Inflammatory macrophage (primary cell): ENCODE measurements at places on chromosomes 13 and 19.
A peak's percentile ranks its signal among the peaks of the same experiment; 100 is the strongest.

DNA sequence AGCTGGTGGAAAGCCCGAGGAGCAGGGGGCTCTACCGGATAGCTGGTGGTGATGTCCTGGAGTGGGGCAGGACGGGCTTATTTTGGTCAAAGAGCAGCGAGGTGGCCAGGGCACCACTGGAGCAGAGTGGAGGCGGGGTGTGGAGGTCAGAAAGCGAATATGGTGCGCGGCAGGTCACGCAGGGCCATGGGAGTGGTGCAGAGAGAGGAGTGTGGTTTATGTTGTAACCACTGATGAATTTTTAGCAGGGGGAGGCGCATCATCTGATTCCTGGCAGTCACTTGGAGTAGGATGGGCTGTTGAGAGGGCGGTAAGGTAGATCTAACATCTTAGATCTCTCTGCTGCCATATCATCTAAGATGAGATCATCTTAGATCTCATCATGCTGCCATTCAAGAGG is 1.4 kb upstream of the ZNF414 start:
- peak; percentile 95 for DNase-seq

DNA sequence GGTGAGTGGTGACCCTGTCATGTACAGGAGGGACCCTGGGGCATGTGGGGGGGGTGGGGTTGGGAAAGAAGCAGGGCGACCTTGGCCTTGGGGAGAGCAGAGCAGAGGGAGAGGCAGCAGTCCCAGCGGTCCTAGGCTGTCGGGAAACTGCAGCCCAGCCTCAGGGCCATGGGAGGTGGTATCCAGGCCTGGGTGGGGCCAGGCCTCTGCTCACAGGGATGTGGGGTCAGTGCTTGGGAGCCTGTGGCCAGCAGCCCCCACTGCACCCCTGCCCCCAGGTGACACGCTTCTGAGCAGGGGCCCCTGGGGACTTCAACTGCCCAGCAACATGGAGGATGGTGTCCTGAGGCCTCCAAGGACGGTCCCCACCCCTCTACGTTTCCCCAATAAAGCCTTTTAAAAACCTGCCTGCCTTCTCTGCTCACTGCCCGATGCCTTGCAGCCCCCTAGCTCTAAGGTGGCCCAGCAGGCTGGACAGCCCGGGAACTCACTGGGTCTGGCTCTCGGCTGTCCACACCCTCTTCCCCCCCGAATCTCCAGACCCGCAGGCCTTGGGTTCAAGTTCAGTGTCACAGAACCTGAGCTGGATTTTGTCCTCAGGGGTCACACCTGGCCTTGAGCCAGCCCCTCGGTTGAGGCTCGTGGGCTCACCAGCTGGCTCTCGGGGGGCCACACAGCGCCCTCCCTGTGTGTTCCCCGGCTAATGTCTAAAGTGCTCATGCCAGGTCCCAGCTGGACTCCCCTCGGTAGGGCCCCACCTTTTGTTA is 6.9 kb downstream of the PNKP start:
- DNase-seq = no peak

GRCh38 chr13:94309997-94310855 is 169.3 kb downstream of the DCT start:
- DNase-seq = no peak

DNA sequence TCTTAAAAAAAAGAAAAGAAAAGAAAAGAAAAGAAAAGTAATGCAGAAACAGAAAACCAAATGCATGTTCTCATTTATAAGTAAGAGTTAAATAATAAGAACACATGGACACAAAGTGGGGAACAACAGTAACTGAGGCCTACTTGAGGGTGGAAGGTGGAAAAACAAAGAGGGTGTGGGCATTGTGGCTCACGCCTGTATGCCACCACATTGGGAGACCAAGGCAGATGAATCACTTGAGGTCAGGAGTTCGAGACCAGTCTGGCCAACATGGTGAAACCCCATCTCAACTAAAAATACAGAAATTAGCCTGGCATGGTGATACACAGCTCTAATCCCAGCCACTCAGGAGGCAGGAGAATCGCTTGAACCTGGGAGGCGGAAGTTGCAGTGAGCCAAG is 8.1 kb downstream of the ZNF708 start:
- no peak for DNase-seq

DNA sequence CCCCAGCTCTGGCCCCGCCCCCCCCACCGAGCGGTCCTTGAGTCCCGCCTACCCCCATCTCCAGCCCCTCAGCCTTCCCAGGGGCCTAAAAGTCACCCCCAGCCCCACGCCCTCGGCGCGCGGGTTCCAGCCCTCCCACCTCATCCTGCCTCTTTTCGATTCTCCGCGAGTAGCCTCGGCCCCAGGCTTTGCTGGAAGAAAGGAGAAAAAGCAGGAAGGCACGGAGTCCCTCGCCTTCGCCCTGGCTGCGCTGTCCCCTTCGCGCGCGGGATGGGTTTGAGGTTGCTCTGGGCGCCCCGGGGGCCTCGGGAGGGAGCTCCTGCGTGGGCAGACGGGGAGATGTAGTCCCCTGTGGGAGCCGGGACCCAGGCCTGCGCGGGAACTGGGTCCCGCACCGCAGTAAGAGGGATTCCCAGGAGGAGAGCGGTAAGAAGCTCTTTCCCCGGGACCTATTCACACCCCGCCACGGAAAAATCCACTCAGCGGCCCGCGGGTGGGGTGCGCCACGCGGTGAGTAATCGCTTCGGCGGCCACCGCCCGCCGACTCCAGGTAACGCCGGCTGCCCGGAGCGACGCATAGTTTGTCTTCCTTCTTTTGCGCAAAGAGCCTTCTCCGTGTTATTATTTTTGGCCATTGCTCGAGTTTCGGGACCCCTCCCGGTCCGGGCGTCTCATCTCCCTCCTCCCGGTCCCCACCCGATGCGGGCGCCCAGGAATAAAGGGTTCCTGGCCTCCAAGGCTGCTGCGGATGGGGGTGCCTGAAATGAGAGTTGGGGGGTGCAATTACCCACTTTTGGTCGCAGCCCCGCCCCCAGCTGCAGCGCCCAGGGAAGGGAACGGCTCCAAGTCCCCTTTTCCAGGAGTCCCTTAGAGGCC is 865 bp upstream of the CRLF1 start:
- DNase-seq = no peak

GRCh38 chr19:6065685-6066374 is 44.5 kb downstream of the RFX2 start:
- DNase-seq = peak; percentile 91

- no peak for DNase-seq
Measured at GRCh38 chr13:24313439-24313838, 4.1 kb downstream of the C1QTNF9 start.

- no peak for DNase-seq
Measured at GRCh38 chr13:49373716-49374115, 70.1 kb downstream of the CAB39L start.

DNA sequence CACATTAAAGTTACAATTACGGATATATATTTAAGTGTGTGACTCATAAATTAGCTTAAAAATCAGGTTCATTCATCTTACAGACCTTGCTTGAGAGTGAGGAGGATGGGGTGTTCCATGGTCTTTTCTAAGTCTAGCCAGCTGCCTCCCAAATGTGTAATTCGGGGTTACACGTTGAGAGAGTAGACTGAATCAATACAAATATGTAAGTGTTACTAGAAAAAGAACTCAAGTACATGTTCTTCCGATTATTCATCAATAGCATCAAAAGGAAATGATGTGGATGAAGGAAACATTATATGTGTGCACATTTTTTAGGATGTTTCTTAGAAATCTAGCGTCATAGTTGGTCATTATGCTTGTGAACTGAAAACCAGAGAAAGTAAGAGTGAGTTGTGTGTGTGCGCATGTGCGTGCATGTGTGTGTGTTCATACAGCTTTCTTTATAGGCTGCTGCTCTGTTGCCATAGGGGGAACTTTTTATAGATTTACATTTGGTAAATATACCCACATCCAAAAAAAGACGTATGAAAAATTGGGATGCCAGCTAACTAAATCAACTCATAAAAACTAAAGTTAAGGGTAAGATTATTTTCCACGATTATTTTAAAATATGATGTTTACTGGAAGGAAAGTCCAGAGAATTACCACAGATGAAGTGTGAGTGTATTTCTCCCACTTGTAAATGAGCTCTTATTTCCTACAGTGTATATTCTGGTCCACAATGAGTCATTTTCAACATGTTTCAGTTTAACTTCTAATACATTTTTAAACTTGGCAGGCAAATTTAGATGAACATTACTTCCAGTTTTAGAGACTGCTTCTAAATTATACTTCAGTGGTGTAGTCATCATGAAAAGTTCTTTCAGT is 82.4 kb downstream of the PIBF1 start:
- DNase-seq = no peak

GRCh38 chr13:102993348-102993747 is 72.9 kb downstream of the SLC10A2 start:
- no peak for DNase-seq

- DNase-seq = no peak
Measured at GRCh38 chr19:18312092-18312534, 10.8 kb downstream of the LSM4 start.

DNA sequence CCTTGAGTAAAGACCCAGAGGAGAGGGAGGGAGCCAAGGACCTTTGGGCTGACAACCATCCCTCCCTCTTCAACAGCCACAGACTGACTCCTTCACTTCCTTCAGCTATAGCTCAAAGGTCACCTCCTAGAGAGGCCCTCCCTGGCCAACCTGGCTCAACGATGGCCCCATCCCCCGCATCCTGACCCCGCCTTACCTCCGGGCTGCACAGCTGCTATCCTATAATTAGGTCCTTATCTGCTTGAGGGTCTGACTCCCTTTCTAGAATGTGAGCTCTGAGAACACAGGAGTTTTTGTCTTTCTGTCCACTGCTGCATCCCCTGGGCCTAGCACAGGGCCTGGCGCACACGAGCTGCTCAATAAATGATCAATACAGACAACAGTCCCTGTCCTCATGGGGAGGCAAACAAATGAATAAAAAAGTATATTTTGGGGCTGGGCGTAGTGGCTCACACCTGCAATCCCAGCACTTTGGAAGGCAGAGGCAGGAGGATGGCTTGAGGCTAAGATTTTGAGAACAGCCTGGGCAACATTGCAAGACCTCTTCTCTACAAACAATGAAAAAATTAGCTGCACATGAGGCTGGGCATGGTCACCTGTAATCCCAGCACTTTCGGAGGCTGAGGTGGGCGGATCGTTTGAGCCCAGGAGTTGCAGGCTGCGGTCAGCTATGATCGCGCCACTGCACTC is 6.6 kb upstream of the LGALS4 start:
- no peak for DNase-seq

DNA sequence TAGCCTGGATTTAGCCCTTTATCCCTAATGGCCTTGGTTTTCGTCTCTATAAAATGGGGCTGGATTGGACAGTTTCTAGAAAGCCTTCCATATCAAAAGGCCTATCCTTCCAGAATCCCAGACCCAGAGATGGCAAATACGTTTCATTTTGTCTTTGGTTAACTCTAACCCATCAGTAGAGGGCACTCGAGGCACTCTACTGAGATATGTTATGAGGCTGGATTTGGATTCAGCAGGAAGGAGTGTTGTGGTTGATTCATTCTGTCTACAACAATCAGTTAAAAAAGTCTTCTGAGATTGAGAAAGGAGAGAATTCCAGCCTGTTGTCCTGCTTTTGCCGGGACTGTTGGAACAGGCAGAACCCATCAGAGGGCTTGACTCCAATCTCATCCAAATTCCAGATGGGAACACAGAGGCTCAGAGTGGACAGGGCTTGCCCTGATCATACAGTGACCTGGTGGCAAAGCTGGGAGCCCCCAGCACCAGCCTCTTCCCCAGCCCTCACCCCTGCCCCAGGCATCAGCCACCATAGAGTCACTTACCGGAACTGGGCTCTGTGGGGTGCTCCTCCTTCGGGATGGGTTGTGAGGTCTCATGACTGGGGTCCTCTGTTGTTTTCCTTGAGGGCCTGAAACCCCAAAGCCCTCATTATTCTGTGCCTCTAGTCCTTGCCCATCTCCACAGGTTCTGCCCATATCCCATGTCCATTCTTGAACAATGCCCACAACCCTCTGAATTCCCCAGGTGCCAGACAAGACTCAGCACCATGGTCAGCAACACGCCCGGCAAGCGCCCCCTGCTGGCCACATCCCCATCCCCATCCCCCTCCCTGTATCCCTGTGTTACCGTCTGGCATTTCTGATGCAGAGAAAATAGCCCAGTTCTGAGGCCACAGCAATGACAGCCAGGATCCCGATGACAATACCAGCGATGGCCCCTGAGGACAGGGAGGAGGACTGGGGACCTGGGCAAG is 12.3 kb upstream of the ZNF180 start:
- peak; percentile 22 for DNase-seq

DNA sequence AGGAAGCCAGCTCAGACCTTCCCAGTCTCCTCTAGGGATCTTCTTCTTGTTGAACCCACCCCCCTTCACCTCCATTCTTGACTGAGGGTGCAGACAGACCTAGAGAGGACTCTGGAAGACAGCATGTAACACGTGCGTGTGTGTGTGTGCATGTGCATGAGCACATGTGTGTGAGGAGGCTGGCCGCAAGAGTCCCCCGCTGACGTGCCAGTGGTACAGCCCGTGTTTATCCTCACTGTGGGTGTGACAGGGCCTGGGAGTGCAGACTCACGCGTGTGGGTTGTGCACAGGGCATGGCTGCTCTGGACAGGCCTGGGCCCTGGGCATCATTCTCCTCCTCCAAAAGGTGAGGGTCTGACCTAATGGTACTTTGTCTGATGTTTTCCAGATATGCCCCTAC is 26.3 kb downstream of the LYL1 start:
- DNase-seq = no peak

DNA sequence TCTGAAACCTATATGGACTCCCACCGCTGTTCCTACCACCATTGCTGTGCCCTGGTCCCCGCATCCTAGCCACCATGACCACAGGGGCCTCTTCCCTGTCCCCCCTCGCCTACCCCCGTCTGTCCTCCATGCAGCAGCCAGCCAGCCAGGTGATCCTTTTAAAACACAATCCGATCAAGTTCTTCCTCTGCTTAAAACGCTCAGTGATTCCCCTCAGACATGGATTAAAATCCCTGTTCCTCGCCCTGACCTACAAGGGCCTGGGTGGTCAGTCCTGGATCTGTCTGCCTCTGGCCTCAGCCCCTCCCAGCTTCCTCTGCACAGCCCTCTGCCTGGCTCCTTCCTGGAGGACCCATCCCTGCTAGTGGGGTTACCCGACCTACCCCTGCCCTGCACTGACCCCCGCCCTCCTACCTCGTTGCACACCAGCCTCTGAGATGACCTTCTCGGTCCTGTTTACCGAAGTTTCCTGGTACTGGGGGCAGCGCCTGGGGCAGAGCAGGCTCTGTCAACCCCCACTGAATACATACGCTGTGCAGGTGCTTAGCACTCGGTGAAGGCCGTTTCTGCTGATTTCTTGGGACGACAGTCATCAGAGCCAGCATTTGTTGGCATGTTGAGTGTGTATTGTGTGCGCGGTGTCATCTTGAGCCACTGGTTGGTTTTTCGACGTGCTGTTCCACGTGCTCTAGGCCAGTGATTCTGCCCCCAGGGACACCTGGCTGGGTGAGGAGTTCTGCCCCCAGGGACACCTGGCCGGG is 14.7 kb upstream of the LENG8 start:
- DNase-seq = no peak

GRCh38 chr13:32051156-32051555 is 19.6 kb downstream of the FRY start:
- DNase-seq = no peak

- DNase-seq = no peak
Measured at GRCh38 chr13:94827566-94827965, 115.2 kb upstream of the SOX21 start.
